ENCODE measurements at places on chromosomes 5 and 9.

DNA sequence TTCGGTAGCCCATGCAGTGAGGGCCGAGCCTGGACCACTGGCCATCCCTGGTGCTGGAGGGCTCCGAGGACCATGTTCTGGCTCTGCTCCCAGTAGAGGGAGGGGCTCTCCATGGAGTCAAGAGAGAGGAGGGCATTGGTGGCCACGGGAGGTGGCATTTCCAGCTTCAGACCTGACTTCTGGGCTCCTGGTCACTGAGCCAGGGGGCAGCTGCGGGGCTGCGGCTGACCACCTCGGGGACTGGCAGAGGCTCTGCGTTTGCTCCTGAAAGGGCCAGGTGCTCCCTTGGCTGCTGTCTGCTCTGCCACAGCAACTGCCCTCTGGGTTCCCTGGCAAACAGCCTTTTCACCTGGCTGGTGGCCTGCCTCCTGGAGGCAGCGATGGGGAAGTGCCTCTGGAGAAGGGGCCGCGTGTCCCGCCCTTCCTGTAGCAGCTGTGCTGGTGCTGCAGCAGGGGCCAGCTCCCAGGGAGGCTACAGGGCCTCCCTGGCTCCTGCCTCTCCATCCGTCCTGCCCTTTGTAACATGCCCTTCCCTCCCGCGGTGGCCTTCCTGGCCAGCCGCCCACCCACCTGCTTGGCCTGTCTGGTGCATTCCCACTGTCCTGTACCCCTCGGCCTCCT is 144.6 kb downstream of the CACNA1B start:
- peak; percentile 16 for DNase-seq

DNA sequence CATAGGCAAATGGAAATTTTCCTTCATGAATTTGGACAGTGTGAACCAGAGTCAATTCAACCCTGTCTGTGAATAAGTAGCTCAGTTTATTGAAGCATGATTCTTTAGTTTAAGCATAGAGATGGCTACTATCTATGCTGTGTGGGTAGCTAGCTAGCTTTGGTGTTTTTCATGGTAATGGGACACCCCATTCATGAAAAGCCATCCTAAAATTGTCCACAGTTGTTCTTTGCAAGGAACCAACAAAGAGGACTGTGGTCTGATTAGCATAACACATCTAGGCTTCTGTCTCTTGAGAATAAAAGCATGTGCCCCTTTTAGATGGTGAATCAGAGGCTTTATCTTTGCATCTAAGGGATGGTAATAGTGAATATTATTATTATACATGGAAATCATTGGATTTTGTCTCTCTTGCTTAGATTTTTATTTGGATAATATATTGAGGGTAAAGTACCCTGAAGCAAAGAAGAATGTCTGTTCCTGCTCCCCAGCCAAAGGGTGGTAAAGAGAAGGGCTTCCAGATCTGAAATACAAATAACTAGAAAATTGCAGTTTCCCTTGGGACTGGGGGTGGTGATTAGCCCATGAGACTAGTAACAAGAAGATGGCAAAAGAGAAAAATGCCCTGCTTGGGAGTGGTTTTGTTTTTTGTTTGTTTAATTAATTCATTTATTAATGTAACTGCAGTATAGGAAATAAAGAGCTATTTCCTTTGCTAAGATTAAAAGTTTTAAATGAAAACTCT is 624.2 kb upstream of the ZNF608 start:
- DNase-seq, result no peak

DNA sequence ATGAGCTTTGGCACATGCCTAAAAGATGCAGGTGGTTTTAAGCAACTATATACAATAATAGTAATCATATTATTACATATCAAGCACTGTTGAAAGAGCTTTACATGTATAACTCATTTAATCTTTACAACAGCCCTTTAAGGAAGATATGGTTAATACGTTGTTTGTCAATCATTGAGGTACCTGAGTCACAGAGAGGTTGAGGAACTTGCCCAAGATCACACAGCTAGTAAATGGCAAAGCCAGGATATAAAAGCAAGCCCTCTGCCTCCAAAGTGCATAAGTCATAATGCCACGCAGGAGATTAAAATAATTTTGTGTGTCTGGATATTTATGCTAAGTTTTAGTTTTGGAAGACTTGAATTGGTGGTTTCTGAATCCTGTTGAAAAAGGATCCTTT is 90.2 kb downstream of the DAPK1 start:
- DNase-seq, result no peak

- no peak for DNase-seq
These were observed 106.5 kb downstream of the EPB41L4A start for GRCh38 chr5:112312295-112313275.

GRCh38 chr5:113325054-113325453 is 109.7 kb downstream of the TSSK1B start:
- no peak for DNase-seq

DNA sequence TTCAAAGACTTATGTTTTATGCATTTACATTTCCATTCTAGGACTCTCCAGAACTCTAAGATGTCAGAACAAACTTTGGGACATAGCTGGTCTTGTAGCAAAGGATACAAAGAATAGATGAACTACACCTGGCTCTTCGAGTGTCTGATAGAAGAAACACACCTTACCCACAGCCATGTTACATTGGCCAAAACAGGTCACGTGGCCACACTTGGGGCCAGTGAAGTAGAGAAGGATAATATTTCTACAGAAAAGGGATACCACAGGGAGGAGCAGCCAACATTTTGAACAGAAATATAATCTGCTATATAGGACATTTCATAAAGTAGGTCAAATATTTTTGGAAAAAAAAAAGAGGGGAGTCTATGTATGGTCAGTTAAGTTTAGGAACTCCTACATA is 22.7 kb upstream of the LIFR start:
- no peak for DNase-seq

- no peak for DNase-seq
These were observed 169.3 kb downstream of the PAX5 start for GRCh38 chr9:36864491-36865410.

GRCh38 chr5:126778675-126779403 is 1.9 kb downstream of the LMNB1 start:
- DNase-seq, result no peak

DNA sequence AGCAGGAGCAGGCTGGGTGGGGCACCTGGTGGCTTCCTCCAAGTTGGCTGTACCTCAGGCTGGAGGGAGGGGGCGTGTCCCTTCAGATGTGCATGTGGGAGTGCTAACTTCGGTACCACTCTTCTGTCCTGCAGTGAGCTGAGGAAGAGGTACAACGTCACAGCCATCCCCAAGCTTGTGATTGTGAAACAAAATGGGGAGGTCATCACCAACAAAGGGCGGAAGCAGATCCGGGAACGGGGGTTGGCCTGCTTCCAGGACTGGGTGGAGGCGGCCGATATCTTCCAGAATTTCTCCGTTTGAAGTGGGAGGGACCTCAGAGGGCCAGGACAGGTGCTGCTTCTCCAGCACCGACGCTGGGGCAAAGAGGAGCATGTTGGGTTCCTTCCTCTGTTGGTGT is 9.3 kb downstream of the NXNL2 start:
- DNase-seq, result no peak

- no peak for DNase-seq
These were observed 88.5 kb downstream of the SUSD1 start for GRCh38 chr9:112086627-112087026.

GRCh38 chr9:123864251-123864650 is 65.7 kb downstream of the DENND1A start:
- no peak for DNase-seq

- no peak for DNase-seq
These were observed 269.9 kb upstream of the PAPPA start for GRCh38 chr9:115883467-115884329.

DNA sequence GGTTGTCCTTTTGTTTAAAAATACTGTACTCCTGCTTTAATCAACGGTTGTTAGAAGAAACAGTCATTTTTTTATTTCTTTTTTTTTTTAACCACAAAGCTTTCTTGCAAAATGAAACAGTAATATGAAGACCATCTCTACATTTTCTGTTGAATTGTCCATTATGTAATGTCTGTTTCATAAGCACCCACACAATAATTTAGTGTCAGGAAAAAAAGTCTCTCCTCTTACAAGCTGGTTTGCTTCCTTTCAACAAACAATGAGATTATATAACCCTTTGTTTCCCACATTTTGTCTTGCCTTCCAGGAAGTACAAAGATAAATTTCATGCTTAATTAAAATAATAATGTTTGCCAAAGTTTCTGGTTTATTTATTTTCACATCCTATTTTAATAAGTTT is 16.7 kb downstream of the CTNNAL1 start:
- no peak for DNase-seq

DNA sequence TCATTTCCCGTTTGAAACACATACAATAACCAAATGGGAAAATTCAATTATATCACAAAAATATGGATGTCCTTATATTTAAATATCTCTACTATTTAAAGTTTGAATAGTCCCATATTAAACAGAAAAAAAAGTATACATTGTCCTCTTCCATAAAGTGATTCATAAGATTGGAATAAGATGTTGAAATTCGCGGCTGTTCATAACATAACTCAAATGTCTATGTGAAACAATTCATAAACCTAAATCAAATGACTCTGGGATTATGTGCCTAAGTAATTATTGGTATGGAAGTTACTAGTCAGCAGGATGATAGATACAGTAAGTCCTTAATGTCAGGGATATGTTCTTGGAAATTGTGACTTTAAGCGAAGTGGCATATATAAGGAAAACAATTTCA is 3.9 kb upstream of the EFNA5 start:
- DNase-seq, result no peak

- no peak for DNase-seq
These were observed 49.9 kb upstream of the HSPA9 start for GRCh38 chr5:138625134-138625533.

GRCh38 chr9:131530546-131530919 is 530 bp downstream of the UCK1 start:
- no peak for DNase-seq

- DNase-seq, result no peak
These were observed 334.7 kb downstream of the NR2F1-AS1 start for GRCh38 chr5:93246090-93246855.

- no peak for DNase-seq
These were observed 128.3 kb upstream of the CCNH start for GRCh38 chr5:87541033-87541432.

- DNase-seq, result no peak
These were observed 795.0 kb downstream of the DTWD2 start for GRCh38 chr5:118193194-118193905.

DNA sequence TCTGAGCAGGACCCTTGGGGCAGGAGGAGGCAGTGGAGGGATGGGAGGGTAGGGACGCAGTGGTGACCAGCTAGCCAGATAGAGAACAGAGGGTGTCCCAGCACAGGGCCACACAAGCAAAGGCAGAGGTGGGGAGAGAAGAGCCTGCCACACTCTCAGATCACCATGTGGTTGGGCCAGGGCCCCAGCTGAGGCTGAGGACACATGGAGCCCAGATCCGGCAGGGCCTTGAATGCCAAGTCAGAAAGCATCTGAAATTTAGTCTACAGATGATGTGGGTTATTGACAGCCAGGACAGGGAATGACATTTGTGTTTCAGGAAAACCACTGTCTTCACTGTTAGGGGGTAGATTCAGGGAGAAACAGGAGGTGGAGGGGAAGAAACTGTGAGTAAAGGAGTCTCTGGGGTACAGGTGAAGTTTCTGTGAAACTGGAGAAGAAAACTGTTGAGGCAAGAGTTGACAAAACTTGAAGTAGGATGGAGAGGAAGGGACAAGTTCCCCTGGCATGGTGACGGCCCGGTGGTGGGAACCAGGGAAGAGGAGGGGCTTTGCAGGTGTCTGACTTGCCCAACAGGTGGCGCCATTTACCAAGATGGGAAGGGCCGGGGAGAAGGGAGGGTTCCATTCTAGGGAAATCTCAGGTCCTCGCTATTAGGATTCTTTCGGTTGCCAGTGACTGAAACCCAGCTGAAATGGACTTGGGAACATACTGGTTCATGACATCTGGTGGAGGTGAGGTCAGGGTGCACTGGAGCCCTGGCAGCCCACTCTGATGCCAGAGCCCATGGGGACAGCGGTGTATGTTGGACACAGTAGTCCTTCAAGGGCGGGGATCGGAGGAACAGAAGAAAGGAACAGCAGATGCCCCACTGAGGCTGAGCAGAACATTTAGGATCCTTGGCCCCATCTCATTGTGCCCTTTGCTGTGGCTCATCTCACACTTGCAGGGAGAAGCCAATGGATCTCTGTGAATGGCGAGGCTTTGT is 100.1 kb downstream of the KCNIP1 start:
- peak; percentile 58 for DNase-seq

DNA sequence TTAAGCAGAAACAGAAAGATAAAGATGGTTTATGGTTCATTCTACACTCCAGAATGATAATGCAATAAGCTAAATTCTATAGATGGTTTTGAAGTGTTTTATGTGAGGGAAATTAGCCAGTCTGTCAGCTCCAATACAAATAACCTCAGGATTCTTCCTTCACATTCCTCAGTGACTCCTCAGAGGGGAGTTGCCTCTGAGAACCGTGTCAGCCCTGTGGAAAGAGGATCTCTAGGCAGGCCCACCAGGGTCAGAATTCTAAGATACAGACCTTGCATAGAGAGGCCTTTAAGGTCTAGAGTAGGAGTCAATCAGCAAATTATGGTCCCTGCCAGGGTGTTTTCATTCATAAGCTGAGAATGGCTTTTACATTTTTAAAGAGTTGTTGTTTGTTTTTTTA is 26.6 kb downstream of the RUSC2 start:
- DNase-seq, result no peak

- DNase-seq, result no peak
These were observed 324.4 kb upstream of the EDIL3 start for GRCh38 chr5:84709075-84709474.

DNA sequence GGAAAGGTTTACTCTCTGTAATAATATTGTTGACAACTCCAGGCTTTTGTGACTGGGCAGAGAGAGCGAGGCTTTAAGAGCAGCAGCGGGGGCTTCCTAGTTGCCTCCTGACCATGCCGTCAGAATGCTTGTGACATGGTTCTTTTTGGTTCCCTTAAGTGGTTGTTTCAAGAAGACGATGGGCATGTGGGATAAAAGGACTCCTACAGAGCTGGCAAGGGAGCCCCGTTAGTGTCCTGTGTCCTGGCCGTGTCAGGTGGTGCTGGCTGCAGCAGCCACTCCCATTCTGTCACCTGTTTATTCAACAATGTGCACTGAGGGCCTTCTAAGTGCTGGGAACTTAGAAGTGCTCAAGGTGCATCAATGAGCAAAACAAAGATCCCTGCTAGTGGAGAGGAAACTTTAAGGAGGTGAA is 19.7 kb downstream of the LCP2 start:
- no peak for DNase-seq

GRCh38 chr5:160009591-160009989 is 651 bp downstream of the TTC1 start:
- no peak for DNase-seq

- DNase-seq, result no peak
These were observed 178.3 kb downstream of the MRPS30 start for GRCh38 chr5:44987026-44987425.

GRCh38 chr5:32638309-32638708 is 53.0 kb downstream of the SUB1 start:
- DNase-seq, result no peak

DNA sequence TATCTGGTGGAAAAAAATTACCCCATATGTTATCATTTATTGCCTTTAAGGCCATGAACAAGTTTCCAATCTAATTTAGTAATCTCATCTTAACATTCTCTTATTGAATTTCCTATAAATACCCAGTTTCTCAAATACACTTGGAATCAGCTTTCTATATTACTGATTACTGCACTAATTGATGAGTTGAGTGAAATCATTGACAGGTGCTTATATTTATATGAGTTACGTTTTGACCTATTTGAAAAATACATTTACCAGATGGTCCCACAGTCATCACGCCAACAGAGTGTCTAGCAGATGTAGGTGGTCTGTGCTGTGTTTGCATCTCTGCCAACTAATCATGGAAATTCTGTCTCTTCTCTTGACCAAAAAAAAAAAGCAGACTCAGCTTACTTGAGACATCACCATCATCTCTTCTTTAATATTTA is 307.3 kb upstream of the NREP start:
- DNase-seq, result no peak

GRCh38 chr9:128068386-128069205 is 564 bp downstream of the SLC25A25 start:
- DNase-seq, result no peak

All from stimulated activated CD4-positive, alpha-beta T cell treated with anti-CD3 and anti-CD28 coated beads, Interleukin-4, amount 100 ng/mL, for 48 hours (primary cell).